ENCODE measurements at places on chromosomes 13 and 19.
A peak's percentile ranks its signal among the peaks of the same experiment; 100 is the strongest.

GRCh38 chr19:50535672-50536187, 22.0 kb upstream of the ASPDH start:
- no peak for DNase-seq

GRCh38 chr19:33740811-33741396, 55.8 kb upstream of the KCTD15 start:
- DNase-seq = no peak

- DNase-seq = no peak
These were observed 5.4 kb downstream of the WDR18 start for GRCh38 chr19:989381-990081.

DNA sequence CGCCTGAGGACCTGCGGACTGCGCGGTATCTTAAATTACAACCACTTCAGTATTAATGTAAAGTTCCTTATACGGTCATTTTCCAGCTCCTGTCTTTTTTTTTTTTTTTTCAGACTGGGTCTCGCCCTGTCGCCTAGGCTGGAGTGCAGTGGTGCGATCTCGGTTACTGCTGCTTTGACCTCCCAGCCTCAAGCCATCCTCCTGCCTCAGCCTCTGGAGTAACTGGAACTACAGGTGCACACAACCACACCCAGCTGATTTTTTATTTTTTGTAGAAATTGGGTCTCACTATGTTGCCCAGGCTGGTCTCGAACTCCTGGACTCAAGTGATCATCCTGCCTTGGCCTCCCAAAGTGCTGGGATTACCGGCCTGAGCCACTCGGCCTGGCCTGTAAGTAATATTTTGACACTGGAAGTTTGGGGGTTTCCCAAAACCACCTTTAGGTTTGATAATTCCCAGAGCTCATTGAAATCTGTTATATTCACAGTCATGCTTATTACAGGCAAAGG, 406 bp upstream of the EID2B start:
- no peak for DNase-seq

GRCh38 chr13:77767413-77767812, 69.9 kb downstream of the SLAIN1 start:
- no peak for DNase-seq

DNA sequence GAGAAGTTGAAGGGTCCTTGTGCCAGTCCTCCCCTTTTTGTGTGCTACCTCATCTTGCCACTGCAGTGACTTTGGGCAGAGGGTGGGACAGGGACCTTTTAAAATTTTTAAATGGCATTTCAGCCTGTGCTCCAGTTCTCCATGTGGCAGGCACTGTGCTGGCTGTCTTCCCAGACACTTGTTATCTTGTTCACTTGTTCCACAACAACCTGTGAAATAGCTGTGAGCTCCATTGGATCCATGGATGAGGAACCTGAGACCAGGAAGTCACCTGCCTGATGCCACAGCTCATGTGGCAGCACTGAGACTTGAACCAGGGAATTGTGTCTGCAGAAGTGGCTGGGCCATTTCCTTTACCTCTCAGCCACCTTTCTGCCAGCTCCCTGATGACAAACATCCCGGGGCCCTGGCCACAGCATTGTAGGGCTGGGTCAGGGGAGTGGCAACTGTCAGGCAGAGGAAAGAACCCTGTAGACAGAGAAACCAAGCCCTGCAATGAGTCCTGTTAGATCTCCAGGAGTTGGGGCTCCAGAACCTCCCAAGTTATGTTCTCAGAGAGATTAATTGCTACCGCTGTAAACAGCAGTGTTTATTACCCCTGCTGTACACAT, 6.4 kb downstream of the EGLN2 start:
- DNase-seq = peak; percentile 38
